ENCODE measurements at places on chromosomes 7 and 10.

DNA sequence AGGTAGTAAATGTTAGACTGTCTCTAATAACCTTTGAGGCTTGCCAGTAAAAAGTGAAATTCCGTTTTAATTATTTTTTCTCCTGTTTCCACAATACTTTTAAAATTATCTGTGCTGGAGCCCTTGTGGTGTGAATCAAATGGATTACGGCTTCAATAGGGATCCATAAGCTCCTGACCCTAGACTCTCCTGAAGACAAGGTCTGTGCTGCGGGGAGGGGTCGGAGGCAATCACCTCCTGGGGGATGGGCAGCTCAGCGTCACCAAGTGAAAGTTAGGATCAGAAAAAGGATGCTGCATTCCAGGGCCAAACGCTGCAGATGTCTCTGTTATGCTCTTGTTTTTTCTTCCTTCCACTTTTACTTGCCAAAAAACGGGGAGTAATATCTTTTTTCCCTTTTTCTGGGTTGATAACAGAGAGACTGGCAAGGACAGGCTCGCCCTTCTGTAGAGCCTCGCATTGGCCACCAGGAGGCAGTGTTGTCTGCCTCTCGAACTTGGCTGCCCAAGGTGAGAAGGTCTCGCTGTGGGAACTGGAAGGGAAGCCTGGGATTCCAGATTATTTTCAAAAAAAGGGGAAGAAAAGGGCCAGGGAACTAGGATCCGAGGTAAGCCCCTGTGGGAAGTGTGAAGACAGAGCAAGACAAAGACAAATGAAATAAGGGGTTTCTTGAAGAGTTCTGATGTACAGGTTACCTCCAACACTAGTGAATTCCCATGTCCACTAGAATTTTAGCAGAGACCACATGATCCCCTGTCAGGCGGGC lies 621.9 kb downstream of the ACTR3B start:
- peak; percentile 17 for DNase-seq

DNA sequence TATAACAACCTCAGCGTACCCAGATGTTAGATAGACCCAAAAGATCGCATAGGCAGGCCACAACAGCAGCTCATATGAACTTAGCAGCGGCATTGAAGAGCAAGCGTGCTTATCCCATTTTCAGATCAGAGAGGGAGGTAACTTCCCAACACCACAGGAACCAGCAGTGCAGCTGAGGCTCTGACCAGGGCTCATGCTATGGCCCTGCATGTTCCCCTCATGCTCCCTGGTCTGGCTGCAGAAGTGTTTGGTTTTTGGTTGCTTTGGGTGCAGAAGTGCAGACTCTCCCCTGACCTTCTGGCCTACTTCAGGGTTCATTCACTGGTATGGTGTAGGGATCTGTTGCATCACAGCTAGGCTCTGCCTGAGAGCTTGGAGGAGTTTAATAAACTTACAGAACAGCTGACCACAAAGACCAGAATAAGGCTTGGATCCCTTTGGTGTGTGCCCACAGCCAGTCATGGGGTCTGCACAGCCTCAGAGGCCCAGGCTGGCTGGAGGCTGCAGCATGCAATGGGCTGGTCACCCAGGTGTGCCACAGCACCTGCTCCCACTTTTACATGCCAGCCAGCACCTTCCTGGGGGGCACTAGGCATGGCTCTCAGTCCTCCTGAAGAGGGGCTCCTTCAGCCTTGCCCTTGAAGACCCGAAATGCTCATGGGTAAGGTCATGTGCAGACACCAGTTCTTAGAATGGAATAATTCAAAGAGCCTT lies 9.1 kb upstream of the CXCL12 start:
- no peak for DNase-seq

- DNase-seq: no peak
These were observed 60.8 kb downstream of the NRCAM start for GRCh38 chr7:108395426-108395825.

DNA sequence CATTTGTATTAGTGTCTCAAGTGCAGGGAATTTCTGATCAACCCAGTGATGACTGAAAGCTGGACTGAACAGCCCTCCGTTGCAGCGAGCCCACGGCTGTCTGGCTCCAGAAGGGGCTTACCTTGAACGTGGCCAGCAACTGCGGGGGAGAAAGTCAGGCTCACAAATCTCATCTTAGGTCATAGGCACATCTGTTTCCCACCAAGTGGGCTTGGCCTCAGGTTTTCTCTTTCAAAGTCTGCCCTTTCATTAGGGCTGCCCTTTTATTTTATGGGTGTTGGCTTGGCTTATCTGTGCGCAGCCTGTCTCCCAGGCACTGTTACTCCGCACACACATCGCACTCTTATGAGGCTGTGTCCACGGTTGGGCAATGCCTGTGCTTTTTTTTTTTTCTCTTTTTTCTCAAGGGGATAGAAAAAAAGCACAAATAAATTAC lies 178.0 kb downstream of the JCAD start:
- DNase-seq: no peak

DNA sequence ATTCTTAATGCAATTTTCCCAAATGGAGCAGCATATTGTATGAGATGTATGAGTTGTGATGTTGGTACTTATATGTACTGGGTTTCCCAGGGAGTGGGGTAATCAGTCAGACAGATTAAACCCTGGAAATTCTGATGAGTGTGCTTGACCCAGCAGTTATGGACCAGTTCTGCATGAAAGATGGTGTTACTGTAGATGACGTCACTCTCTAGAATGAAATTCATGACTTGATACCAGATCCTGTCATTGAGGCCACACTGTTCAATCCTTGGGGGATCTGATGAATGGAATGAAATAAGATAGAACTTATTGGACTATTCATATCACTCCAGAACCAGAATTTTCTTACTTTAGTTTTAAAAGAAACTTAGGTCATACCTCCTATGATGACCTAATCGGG lies 534.3 kb downstream of the PLXDC2 start:
- DNase-seq: no peak

- DNase-seq: no peak
These were observed 37.3 kb downstream of the SND1 start for GRCh38 chr7:127689194-127689772.

- DNase-seq: no peak
These were observed 147.8 kb downstream of the EMX2 start for GRCh38 chr10:117690359-117690758.

DNA sequence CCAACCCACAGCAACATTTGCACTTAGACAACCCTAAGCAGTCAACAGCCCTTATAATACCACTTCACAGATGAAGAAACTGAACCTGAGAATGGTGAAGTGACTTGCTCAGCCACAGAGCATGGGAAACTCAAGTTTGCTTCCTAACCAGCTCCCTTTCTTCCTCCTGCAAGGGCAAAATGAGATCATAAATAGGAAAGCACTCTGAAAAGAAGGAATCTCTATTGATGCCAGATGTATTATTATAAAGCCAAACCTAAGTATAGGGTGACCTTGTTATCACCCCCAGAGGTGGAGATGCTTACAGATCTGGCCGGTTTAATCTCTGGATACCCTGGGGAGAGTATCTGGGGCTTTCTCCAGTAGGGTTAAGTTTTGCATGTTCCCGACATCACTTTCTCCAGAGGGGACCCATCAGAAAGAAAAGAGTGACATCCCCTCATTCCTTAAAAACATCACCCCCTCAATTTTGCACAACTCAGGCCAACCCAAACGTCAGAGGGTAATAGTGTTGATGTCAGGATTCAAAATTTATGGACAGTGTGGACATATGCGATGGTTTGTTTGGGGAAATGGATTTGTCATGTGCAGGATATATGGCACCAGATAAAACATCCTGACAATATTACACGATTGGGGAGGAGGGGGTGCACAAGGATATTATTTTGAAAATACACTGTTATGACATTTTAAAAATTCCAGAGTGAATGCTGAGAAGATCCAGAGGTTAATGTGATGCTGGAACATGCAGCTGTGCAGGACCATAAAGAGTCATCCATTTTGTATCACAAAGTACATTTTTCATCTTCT lies 24.0 kb upstream of the XPNPEP1 start:
- DNase-seq: no peak

- peak; percentile 56 for DNase-seq
These were observed 116.0 kb downstream of the NPTX2 start for GRCh38 chr7:98733036-98733435.

GRCh38 chr7:63012633-63013183 lies 985.9 kb upstream of the ZNF722 start:
- no peak for DNase-seq
